ENCODE measurements at places on chromosomes 6 and 20.

DNA sequence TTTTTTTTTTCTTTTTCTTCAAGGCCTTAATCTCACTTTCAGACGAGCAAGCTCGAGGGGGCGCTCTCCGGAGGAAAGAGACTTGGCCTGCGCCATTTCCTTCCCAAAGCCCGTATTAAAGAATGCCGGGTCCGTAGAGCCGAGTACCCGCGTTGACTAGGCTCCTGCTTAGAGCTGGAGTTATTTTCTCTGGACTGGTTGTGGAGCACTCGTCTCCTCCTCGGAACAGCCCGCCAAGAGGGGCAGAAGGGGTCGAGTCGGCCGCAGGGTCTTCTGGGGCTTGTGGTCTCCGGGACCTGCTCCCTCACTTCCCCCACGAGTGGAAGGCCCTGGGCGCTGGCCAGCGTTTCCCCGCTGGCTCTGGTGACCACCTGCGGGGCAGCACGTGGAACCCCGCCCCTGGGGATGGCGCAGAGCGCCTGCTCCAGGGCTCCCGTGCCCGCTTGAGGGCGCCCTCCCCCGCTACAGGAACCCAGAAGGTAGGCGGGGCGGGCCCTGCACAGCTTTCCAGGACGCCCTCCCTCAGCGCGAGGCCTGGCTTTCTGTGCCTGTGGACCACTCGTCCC lies 2.7 kb upstream of the MEI4 start:
- DNase-seq = no peak

DNA sequence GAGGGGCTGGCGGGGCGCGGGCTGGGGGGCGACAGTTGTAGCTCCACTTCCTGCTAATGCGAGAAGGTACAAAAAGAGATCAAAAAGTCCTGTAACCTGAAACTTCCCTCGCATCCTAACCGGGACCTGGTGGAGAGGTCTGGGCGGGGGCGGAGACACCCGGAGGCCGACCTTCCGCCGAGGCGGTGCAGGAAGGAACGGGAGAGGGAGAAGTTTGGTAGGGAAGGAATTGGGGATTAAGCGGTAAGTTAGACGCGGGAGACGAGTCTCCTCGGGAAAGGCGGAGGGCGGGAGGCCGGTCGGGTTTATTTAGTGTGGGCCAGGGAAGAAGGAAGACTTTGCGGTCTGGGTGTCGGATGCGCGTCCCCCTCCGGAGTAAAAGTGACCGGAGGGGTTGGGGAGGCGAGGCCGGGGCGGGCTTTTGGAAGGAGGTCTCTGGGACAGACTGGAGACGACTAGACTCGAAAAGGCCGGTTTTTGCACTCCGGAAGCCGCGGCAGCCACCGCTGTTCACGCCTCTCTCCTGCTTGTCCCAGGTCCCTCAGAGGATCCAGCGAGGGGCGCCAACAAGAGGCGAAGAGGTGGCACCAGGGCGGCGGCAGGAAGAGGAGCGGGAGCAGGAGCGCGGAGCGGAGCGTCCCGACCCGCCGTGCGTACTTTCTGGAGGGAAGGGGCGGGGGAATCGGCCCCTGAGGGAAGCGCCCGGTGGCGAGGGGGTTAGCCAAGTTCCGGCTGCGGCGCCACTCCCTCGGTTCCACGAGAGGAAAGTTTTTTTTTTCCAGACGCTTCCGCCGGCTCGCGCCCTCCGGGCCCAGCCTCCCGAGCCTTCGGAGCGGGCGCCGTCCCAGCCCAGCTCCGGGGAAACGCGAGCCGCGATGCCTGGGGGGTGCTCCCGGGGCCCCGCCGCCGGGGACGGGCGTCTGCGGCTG lies 734 bp downstream of the TPBG start:
- DNase-seq = no peak

GRCh38 chr6:439641-440167 lies 48.2 kb downstream of the IRF4 start:
- DNase-seq = no peak

DNA sequence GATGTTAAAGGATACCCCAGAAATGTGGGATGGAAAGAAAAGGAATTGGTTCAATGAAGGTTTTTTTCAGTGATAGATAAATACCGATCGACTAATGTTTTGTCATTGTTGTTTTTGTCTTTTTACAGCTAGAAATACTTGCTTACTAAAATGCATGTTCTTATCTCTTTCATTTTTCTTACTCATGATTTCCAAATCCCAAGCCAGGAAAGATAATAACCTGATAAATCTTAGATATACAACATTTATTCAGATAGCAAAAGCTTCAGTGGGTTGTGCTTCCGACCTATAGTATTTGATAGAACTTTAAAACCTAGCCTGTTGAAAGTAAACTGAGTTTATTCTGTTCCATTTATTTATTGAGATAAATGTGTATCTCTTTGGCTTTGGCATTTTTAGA lies 187.5 kb downstream of the EDN1 start:
- DNase-seq = no peak

DNA sequence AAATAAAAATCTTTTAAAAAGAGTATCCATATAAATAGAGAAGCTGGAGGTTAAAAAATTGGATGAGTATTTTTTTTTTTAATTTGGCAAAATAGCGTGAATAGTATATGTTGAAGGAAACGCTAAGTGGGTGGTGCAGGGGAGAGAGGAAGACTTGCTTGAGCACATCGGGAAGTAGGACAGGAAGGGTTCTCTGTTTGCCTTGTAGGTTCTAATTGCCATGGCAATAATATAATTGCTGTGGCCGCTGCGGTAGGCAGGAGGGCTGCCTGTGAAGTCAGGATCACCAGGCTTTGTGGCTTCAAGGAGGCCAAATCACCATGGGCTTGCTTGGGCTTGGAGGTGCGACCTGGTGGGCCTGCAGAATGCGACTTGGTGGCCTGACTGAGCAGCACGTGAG lies 35.1 kb downstream of the IGF2R start:
- no peak for DNase-seq

- no peak for DNase-seq
Measured at GRCh38 chr6:49541210-49541724, 9.2 kb upstream of the C6orf141 start.

DNA sequence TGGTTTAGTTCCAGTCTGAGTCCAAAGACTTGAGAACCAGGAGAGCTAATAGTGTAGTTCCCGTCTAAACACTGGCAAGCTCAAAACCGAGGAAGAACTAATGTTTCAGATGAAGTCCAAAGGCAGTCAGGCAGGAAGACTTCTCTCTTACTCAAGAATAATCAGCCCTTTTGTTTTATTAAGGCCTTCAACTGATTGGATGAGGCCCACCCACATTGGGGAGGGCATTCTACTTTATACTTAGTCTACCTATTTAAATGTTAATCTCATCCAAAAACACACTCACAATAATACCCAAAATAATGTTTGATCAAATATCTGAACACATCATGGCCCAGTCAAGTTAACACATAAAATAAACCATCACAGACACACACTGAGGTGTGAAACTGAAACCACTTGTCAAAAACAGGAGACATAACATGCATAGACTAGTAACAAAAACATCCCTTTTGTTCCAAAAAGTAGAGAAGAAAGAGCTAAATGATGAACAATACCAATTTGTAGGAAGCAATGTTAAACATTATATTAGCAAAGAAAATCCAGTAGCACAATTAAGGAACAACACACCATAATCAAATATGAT lies 50.2 kb upstream of the SENP6 start:
- DNase-seq = no peak

GRCh38 chr6:45548657-45549515 lies 171.2 kb upstream of the SUPT3H start:
- DNase-seq = no peak

- DNase-seq = no peak
Measured at GRCh38 chr6:147569788-147570187, 61.3 kb downstream of the SAMD5 start.
